ENCODE measurements at places on chromosomes 2 and 18.

DNA sequence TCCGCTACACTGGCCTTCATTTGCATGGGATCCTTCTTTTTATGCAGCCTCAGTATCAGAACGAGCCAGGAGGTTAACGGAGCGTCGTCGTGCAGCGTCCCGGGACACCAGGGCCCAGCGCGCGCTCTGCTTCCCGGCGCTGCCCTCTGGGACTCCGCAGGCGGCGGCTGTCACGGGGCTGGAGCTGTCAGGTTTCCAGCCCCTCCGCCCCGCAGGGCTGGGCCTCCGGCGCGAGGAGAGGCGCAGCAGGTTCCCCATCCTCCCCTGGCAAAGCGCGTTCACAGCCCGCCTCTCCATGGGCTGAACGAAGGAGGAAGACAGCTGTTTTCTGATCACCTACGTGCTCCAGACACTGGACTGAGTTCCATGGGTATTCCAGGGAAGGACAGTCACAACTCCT lies 12.5 kb upstream of the PAX8 start:
- DNase-seq: no peak

GRCh38 chr18:22504251-22505030 lies 86.7 kb upstream of the CTAGE1 start:
- no peak for DNase-seq

DNA sequence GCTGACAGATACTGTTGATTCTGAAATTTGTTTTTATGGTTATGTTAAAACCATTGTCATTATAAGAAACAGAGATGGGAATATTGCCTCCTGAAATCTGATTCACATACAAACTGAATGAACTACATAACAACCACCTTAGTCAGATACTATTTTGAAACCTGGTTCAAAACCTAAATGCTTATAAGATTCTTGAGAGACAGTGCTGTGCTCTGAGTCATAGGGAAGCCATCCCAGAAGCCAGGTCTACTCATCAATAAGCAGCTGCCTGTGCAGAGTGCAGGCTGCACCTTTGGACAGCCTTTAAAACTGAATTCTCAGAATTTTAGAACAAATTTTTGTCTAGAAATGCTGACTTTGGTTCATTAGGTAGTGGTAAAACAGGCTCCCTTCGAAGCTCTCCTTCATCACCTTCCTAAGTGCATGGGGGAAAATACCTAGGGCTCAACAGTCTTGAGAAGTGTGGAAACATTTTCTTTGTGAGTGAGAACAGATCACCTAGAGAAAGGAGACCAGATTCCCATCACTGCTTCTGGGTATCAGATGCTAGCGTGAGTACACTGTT lies at the start of gene SERPINB7:
SERPINB7 (plus strand) TSS at position 253 of the 565 bp plus-strand sequence. CDS start 6,955 bp downstream, outside the sequence.
- DNase-seq: no peak

DNA sequence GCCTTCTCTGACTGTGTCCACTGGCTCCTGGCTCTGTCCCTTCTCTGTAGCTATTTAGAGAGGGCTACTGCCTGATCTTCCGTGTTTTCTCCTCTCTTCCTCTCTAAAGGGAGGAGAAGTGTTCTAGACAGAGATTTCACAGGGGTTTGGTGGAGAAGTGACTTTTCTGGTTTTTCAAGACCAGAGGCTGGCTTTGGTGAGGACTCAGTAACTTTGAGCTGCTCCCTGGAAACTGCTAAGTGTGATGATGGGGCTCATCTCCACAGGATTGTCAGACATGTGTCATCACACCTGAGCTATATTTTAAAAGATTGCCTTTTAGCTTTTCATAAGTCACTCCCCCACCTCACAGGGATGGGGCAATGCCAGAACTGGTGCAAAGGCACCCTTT lies 6.2 kb downstream of the MAL start:
- no peak for DNase-seq

DNA sequence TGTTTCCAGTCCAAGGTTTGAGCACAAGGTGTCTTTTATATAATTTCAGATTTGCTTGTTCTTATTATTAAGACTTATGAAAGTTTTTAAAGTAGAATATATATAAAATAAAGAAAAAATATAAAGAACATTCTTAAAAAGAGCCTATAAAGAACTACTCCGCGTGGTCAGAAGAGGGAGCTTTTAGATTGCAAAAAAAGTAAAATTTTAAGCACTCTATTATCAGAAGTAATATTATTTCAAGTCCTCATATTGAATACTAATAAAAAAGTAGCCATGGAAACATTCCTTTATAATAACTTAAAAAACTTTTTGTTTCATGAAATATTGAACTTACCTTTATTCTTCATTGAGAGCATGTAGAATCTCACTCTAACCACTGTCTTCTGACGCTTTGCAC lies 51.4 kb downstream of the LINC00305 start:
- no peak for DNase-seq
